ENCODE measurements at places on chromosomes 12 and 14.

GRCh38 chr12:58196971-58197370, 255.6 kb downstream of the ATP23 start:
- peaks cover 27% of the 10 kb centered on the region for H3K36me3 ChIP-seq
- H3K27ac ChIP-seq, result no peak overlapping the region
- no peaks in the 10 kb centered on the region for H3K27me3 ChIP-seq
- no peak for DNase-seq

DNA sequence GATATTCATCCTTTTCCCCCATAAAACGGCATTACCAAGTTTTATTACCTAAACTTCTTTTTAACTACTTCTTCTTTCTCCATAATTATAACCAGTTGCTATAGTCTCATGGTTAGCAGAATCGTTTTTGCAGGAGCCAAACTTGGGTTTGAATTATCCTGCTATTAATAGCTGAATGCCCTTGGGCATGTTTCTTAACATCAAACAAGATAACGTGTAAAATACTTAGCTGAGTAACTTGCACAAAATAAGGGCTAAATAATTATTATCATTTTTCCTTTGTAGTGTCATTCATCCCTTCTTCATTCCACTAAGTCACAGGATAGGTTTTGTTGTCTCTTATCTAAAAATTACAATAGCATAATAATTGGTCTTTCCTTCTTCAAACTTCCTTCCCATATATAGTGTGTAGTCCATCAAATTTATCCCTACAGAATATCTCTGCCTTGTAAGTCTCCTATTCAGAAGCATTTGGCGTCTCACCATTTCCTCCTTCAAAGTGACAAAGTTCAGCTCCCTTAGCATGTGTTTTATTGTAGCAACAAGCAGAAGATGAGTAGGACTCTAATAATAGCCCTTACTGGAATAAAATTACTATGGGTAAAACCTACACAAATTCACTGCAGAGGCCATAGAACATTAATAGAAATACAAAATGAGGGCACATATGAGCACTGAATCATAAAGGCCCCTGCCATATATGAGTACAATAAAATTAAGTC, 63.8 kb downstream of the FAR2 start:
- no peak overlapping the region for H3K4me3 ChIP-seq
- H3K4me1 ChIP-seq, result no peaks in the 10 kb centered on the region
- no peak for DNase-seq

- no peaks in the 10 kb centered on the region for H3K4me1 ChIP-seq
- no peaks in the 10 kb centered on the region for H3K27me3 ChIP-seq
- no peak for DNase-seq
- H3K36me3 ChIP-seq, result no peaks in the 10 kb centered on the region
- H3K4me3 ChIP-seq, result no peak overlapping the region
These were observed 201.2 kb downstream of the NELL2 start for GRCh38 chr12:44674875-44675274.

- H3K4me1 ChIP-seq, result no peaks in the 10 kb centered on the region
- H3K27ac ChIP-seq, result no peak overlapping the region
- H3K36me3 ChIP-seq, result no peaks in the 10 kb centered on the region
- no peak overlapping the region for H3K4me3 ChIP-seq
- no peak for DNase-seq
These were observed 31.3 kb upstream of the KCNA5 start for GRCh38 chr12:5012337-5012736.

GRCh38 chr14:55092341-55092740, 36.7 kb upstream of the LGALS3 start:
- H3K4me3 ChIP-seq, result no peak overlapping the region
- DNase-seq, result no peak
- no peaks in the 10 kb centered on the region for H3K36me3 ChIP-seq
- H3K27me3 ChIP-seq, result no peaks in the 10 kb centered on the region
- no peak overlapping the region for H3K27ac ChIP-seq

DNA sequence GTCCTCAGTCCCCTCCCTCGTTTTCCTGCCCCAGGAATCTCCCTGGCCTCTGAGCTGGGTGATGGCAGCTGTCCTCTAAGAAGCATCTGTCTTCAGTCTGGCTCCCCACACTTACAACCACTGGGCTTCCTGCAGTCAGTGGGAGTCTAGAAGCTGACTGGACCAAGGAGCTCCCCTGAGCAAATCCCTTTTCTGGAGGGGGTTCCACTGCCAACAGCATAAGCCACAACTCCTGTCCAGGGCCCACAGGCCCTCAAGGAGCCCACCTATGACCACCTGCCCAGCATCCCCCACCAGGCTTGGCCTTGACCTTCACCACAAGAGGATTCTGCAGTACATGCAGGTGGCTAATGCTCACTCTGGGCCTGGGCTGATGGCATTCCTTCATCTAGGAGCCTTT, 4.1 kb downstream of the RDH16 start:
- H3K27ac ChIP-seq, result no peak overlapping the region
- H3K4me1 ChIP-seq, result no peaks in the 10 kb centered on the region
- H3K27me3 ChIP-seq, result peaks cover 11% of the 10 kb centered on the region
- peaks cover 16% of the 10 kb centered on the region for H3K36me3 ChIP-seq
- DNase-seq, result no peak

DNA sequence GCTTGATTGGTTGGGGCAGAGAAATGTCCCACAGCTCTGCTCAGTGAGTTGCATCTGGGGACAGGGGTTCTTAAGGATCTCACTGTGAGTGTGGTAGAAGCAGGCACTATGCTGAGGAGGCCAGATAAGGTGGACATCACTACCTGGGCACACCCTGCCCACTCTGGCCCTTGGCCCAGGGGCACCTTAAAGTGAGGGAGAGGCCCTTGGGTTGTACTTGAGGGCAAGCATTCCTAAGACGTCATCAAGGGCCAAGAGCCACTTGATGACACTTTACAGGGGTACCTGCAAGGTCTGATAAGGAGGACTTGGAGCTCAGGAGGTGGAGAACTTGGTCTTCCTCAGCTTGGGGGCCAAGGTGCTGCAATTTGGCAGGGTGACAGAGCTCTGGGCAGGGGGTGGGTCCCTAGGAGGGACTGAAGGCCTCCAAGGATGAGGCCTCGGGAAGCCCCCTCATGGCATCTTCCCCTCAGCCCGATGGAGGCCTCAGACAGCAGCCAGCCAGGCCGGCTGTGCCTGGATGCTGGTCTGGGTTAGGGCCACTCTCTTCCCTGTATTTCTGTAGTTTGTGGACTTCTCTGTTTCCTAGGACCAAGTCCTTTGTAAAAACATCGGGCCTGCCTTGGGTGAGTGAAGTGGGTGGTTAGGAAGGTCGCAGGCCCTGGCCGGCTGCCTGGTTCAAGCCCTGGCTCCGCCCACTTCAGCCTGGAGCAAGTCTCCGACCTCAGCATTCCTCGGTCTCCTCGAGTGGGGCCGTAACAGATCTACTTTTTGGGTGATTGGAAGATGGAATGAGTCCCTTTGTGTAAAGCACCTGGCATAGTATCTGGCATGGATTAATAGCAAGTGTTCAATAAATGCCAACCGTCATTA, 24.8 kb downstream of the GPR68 start:
- DNase-seq, result no peak
- no peaks in the 10 kb centered on the region for H3K27me3 ChIP-seq
- peaks cover 7% of the 10 kb centered on the region for H3K4me1 ChIP-seq
- H3K27ac ChIP-seq, result peak overlapping the region; percentile 55
- no peak overlapping the region for H3K4me3 ChIP-seq
- peaks cover 7% of the 10 kb centered on the region for H3K36me3 ChIP-seq

DNA sequence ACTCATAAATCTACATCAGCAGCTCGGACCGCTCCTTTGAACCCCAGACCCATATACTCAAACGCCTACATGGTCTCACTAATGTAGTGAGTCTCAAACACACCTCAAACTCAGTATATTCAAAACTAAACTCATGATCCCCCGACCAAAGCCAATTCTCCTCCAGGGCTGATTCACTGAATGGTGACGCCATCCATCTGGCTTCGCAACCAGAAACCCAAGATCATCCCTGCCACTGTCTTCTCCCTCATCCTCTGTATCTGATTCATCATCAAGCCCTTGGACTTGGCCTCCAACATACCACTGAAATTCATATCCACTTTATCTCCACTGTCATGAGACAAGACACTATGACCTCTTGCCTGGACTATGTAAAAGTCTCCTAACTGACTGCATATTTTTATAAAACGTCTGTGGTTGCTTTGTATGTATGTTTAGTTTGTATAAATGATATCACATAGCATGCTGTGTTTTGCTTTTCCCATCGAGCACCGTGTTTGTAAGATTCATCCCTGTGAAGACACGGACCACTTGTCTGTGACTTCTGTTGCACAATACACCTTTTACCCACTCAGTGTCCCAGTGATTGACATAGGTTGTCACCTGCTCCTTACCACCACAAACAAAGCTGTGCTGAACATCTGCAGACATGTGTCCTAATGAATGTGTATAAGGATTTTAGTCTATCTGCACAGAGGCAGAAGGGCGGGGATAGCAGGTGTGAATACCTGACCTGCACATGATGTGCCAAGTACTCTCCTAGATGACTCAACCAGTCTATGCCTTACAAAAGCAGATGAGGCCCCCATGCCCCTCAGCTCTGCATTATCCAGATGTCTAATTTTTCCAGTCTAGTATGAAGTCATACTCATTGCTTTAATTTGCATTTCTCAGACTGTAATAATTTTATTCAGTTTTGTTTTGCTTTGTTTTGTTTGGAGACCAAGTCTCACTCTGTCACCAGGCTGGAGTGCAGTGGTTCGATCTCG, 76.9 kb downstream of the VWF start:
- no peak for DNase-seq
- H3K27ac ChIP-seq, result peak overlapping the region; percentile 16
- H3K36me3 ChIP-seq, result no peaks in the 10 kb centered on the region
- peaks cover 30% of the 10 kb centered on the region for H3K27me3 ChIP-seq

- no peaks in the 10 kb centered on the region for H3K36me3 ChIP-seq
- H3K27ac ChIP-seq, result no peak overlapping the region
- H3K27me3 ChIP-seq, result no peaks in the 10 kb centered on the region
- no peak for DNase-seq
- no peak overlapping the region for H3K4me3 ChIP-seq
- no peaks in the 10 kb centered on the region for H3K4me1 ChIP-seq
These were observed 58.6 kb downstream of the MON2 start for GRCh38 chr12:62525271-62525670.

- H3K27me3 ChIP-seq, result no peaks in the 10 kb centered on the region
- no peak for DNase-seq
- no peak overlapping the region for H3K4me3 ChIP-seq
These were observed 138.4 kb downstream of the RAD51B start for GRCh38 chr14:67957946-67958345.

GRCh38 chr12:29113101-29113500, 36.0 kb upstream of the FAR2 start:
- no peaks in the 10 kb centered on the region for H3K27me3 ChIP-seq
- H3K4me3 ChIP-seq, result no peak overlapping the region
- no peak for DNase-seq
- H3K36me3 ChIP-seq, result peaks cover 5% of the 10 kb centered on the region
- no peak overlapping the region for H3K27ac ChIP-seq
- no peaks in the 10 kb centered on the region for H3K4me1 ChIP-seq

GRCh38 chr12:29350080-29350479, 30.9 kb downstream of the ERGIC2 start:
- H3K4me3 ChIP-seq, result no peak overlapping the region
- no peak for DNase-seq
- no peaks in the 10 kb centered on the region for H3K27me3 ChIP-seq
- H3K27ac ChIP-seq, result no peak overlapping the region
- H3K36me3 ChIP-seq, result peaks cover 19% of the 10 kb centered on the region

DNA sequence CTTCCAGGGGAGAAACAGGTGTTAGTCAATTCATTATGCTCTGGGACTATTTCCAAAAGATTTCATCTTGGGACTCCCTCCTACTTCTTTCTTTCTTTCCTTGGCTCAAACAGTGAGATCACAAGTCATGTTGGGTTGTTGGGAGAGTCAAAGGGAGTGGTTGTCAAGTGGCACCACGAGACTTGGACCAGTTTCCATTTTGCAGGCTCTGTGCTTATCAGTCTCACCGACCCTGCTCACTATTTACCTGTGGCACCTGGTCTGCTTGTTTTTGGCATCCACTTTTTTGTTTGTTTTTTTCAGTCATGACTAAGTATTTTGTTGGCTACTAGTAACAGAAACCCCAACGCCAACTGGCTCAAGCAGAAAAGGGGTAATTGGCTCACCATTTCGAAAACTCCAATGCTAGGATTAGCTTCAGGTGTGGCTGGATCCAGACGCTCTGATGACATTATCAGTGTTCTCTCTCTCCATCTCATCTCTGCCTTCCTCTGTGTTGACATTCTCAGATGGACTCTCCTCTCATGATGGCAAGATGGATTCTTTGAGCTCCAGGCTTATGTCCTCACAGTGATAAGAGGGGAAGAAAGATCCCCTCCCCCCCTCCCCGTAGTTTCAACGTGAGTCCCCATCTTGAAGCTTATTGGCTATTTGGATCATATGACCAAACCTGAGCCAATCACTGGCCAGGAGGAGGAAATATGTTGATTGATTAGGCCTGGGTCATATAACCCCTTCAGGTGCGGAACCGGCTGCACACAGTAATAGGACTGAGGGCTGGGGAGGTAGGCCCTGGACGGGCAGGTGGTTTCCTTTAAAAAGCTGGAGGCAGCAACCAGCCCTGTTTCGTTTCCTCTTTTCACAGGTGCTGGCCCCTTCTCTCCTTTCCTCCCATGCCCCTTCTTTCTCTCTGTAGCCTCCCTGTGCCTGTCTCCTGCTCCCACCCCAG, 84.2 kb downstream of the AACS start:
- H3K27me3 ChIP-seq, result no peaks in the 10 kb centered on the region
- H3K4me3 ChIP-seq, result no peak overlapping the region
- peak; percentile 12 for DNase-seq
- H3K36me3 ChIP-seq, result peaks cover 8% of the 10 kb centered on the region
- peak overlapping the region; percentile 5 for H3K27ac ChIP-seq

GRCh38 chr12:18123707-18124106, 33.7 kb upstream of the RERGL start:
- H3K36me3 ChIP-seq, result peaks cover 9% of the 10 kb centered on the region
- no peaks in the 10 kb centered on the region for H3K27me3 ChIP-seq
- no peak for DNase-seq

GRCh38 chr12:110337912-110338710, 57.1 kb downstream of the ATP2A2 start:
- H3K36me3 ChIP-seq, result peaks cover 35% of the 10 kb centered on the region
- no peaks in the 10 kb centered on the region for H3K27me3 ChIP-seq
- H3K27ac ChIP-seq, result no peak overlapping the region
- H3K4me3 ChIP-seq, result no peak overlapping the region

- H3K27ac ChIP-seq, result no peak overlapping the region
- H3K27me3 ChIP-seq, result peaks cover 12% of the 10 kb centered on the region
- no peak overlapping the region for H3K4me3 ChIP-seq
- no peak for DNase-seq
These were observed 51.4 kb downstream of the C14orf132 start for GRCh38 chr14:96090441-96091148.
